ENCODE measurements at places on chromosomes 1 and 21.

DNA sequence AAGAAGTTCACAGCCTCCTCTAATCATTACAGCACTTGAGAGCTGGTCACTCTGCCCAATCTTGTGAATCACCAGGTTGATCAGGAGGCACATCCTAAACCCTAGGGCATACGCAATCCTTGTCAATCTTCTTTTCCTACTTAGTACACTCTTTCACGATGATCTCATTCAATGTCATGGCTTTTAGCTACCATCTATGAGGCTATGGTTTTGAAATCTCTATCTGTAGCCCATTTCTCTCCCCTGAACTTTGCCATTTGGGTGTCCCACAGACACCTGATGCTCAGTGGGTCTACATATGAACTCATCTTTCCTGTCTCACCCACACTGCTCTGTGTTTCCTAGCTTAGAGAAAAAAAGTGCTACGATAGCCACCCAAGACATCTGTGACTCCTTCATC lies 1.9 kb upstream of the MED18 start:
- no peak for DNase-seq

DNA sequence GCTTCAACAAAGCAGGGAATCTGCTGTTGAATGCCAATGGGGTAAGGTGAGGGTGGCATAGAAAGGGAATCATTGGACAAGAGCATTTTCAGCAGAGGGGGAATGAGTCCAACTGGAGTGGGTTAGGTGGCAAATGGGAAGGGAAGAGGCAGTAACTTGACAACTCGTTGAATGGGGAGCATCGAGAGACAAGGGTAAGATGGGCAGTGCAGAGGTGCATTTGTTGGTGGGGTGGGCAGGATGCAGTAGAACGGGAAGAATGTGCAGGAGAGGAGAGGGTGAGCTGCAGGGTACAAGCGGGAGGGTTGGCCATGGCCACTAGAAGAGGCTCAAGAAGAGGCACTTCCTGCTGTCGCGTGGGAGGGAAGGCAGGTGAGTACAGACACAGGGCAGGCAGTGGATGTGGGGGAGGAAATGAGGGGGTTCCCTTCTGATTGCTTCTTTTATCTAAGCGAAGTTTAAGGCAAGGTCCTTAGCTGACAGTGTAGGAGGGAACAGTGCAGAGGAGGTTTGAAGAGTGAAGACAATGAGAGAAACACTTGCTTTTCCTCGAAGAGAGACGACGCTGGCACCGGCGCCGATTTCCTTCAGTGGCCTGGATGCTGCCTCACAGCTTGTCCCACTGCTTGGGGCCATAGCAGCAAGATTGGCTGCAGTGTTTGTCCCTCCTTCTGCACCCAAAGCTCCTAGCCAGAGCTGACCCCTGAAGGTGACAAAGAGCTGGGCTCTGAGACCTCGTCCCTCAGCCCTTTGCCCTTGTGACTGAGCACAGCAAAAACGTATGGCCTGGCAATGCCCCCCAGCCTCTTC lies 3.2 kb upstream of the IKBKE start:
- no peak for DNase-seq

- DNase-seq = no peak
These were observed 3.2 kb upstream of the CCNL2 start for GRCh38 chr1:1402072-1402900.

GRCh38 chr1:85184245-85184644 lies 16.6 kb downstream of the SYDE2 start:
- DNase-seq = no peak

GRCh38 chr1:153774026-153774595 lies 1.1 kb upstream of the SLC27A3 start:
- DNase-seq = no peak

- no peak for DNase-seq
These were observed 6.4 kb upstream of the C1orf21 start for GRCh38 chr1:184380468-184380867.

GRCh38 chr1:108610073-108610472 lies 50.2 kb downstream of the EEIG2 start:
- DNase-seq = no peak

DNA sequence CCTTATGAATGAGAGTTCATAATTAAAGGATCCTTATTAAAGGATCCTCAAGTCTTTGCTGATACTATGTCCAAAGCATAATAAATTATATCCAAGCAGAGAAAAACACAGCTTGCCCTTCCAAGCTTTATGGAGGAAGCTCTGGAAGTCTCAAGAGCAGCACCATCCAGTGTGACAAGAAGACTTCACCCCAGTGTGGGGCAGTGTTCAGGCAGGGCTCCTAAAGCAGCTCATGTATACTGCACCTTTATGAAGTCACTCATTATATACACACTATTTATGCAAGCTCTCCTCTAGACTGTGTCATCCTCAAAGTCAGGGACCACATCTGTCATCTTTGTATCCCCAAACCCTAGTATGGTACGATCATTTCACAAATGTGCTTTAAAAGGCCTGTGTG lies 11.9 kb upstream of the CCN1 start:
- DNase-seq = no peak

DNA sequence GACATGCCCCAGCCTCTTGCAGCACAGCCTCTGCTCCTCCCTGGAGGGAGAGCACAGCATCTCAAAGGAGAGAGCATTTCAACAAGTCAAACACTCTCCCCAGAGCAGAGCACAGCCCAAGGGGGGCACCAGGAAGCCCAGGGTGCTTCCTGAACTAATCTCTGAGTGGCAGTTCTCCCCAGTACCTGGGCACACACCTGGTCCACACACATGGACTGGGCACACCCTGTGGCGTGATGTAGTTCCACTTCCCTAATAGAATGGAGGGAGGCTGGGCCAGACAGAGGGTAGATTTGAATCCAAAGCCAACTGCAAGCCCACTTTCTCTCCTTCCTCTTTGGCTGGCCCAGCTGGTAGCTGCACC lies 55.5 kb downstream of the CD46 start:
- DNase-seq = no peak

DNA sequence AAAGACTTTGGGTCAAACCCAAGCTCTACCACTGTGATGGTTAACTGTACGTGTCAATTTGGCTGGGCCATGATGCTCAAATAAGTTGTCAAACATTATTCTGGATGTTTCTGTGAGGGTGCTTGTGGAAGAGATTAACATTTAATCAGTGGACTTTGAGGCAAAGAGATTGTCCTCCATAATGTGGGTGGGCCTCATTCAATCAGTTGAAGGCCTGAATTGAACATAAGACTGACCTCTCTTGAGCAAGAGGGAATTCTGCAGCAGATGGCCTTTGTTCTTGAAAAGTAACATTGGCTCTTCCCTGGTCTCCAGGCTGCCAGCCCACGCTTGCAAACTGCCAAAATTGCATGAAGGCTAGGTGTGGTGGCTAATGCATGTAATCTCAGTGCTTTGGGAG lies 94.5 kb upstream of the SPATA6 start:
- no peak for DNase-seq

Data from muscle of back (tissue), 13 donors.